Stimulated activated CD4-positive, alpha-beta T cell treated with anti-CD3 and anti-CD28 coated beads, Interleukin-2, amount 100 ng/mL, for 4 hours (primary cell): ENCODE measurements at places on chromosomes 3 and 15.

GRCh38 chr3:32825601-32826375 lies 8.0 kb downstream of the TRIM71 start:
- DNase-seq = no peak

- DNase-seq = no peak
Measured at GRCh38 chr3:13718436-13718835, 161.4 kb downstream of the WNT7A start.

DNA sequence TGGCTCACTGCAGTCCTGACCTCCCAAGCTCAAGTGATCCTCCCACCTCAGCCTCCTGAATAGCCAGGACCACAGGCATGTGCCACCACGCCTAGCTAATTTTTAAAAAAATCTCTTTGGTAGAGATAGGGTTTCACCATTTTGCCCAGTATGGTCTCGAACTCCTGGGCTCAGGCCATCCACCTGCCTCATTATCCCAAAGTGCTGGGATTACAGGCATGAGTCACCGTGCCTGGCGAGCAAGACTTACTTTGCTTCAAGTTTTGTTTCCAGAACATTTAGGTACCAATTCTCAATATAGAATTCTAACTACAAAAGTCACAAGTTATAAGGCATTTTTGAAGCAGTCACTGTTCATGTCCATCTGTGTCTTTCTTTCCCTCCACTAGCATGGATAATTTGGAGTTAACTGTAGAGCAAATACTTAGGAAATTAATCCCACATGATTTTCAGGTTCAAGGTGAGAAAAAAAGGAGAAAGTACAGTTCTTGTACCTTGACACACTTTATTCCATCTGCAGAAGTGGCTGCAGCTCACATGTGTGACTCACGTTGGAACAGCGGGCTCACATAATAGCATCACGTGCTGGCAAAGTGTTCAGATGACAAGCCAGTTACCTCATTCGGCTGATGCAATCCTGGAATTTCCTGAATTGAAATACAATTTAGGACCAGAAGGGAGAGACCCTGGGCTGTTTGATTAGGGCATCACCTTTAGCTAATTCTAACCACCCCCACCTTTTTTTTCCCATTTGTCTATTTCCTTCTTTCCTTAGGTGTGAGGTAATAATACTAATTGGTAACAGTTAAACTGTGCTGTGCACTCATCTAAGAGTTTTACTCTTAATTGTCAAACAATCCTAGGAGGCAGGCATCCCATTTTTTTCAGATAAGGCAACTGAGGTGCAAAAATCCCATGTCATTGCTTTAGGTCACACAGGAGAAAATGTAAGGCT lies 46.9 kb upstream of the NEDD4 start:
- no peak for DNase-seq

DNA sequence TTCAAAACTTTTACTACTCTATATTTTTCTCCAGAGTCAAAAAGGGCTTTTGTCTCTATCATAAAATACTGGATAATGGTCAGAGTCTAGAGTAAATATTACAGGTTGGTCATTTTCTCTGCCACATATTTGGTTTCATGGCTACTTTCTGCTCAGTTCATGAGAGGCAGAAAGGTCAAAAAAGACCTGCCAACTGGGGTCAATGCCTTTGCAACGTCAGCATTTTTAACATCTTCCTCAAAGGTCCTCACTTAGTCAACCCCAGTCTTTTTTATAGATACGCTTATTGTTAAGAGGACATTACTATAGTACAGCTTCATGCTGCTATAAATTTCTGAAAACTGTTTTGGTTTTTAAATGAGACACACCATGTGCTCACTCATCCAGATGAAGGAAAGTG lies 312.1 kb upstream of the ARHGEF26 start:
- DNase-seq = no peak

- no peak for DNase-seq
Measured at GRCh38 chr3:138011722-138012121, 1.8 kb downstream of the CLDN18 start.

- DNase-seq = no peak
Measured at GRCh38 chr3:15983693-15984092, 185.9 kb upstream of the ANKRD28 start.
